ENCODE measurements at places on chromosomes 2 and 18. TPM values are rescaled to one million over a fixed set of nuclear protein-coding genes. Genes with fewer than 3 reads are reported as not detected.

The CCDC141 gene
- 30.6 TPM for total RNA-seq

The CPO gene
- not detected for total RNA-seq

The WDR75 gene
- 38.1 TPM for total RNA-seq

The KRTCAP3 gene
- 11.5 TPM for total RNA-seq

The MAPK4 gene
- not detected for total RNA-seq
